ENCODE measurements at places on chromosomes 13 and 19. TPM values are rescaled to one million over a fixed set of nuclear protein-coding genes. Genes with fewer than 3 reads are reported as not detected.

The TMPRSS9 gene
- total RNA-seq = not detected

The ZNF837 gene
- 1.5 TPM for total RNA-seq

The GAPDHS gene
- total RNA-seq = not detected

The PSG6 gene
- not detected for total RNA-seq

The PDX1 gene
- total RNA-seq = not detected

The LILRA1 gene
- not detected for total RNA-seq

The DCLK1 gene
- total RNA-seq = not detected

The ATP7B gene
- total RNA-seq = 0.29 TPM

The TMEM150B gene
- total RNA-seq = not detected

The CKM gene
- not detected for total RNA-seq

The ZNF626 gene
- total RNA-seq = 7.0 TPM

The EPSTI1 gene
- total RNA-seq = 68.1 TPM

GRCh38 chr13:79997244-79997643 lies 343.7 kb downstream of the SPRY2 start:
- no peaks in the 10 kb centered on the region for H3K36me3 ChIP-seq
- H3K27ac ChIP-seq = no peak overlapping the region
- H3K4me3 ChIP-seq = no peak overlapping the region
- DNase-seq = no peak
- H3K4me1 ChIP-seq = no peaks in the 10 kb centered on the region

- H3K27me3 ChIP-seq = no peaks in the 10 kb centered on the region
- no peak for DNase-seq
- no peak overlapping the region for H3K27ac ChIP-seq
- H3K36me3 ChIP-seq = no peaks in the 10 kb centered on the region
Observed at GRCh38 chr13:72194523-72194922, 327.5 kb upstream of the DACH1 start.

DNA sequence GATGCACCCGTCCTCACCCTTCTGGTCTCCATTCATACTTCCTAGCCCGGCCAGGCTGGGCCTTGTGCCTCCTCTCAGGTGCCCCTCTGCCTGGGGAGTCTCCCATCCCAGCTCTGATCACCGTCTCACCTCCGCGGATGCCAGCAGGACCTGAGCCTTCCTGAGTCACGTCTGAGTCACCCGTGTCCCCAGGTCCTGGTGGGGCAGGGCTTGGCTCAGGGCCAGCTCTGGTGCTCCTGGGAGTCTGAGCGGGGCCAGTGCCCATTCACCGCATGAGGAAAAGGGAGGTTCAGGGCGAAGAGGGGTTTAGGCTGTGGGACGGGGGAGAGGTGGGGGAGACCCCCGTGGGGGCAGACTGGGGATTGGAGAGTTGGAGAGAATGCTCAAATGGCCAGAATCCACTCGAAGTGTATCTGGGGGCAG lies 593 bp downstream of the ATP8B3 start:
- H3K36me3 ChIP-seq = peaks cover 5% of the 10 kb centered on the region
- peak overlapping the region; percentile 73 for H3K27ac ChIP-seq
- DNase-seq = peak; percentile 45

DNA sequence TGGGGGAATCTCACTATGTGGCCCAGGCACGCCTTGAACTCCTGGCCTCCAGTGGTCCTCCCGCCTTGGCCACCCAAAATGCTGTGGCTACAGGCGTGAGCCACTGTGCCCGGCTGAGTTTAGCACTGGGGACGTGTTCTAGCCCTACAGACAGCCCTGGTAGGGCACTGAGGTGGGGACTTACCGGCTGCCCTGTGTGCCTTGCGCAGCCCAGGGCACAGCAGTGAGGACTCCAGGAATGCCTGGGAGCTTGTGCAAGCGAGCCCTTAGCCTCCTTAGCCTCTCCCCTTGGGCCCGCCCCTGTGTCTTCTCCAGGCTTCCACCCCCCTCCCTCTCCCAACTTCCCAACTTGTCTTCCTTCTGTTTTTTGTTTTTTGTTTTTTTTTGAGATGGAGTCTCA lies 21.0 kb downstream of the CCNE1 start:
- no peaks in the 10 kb centered on the region for H3K27me3 ChIP-seq
- H3K27ac ChIP-seq = peak overlapping the region; percentile 60
- no peaks in the 10 kb centered on the region for H3K36me3 ChIP-seq
- no peak overlapping the region for H3K4me3 ChIP-seq
- peaks cover 66% of the 10 kb centered on the region for H3K4me1 ChIP-seq
- no peak for DNase-seq

- H3K4me1 ChIP-seq = no peaks in the 10 kb centered on the region
- no peaks in the 10 kb centered on the region for H3K27me3 ChIP-seq
- H3K27ac ChIP-seq = no peak overlapping the region
- no peak overlapping the region for H3K4me3 ChIP-seq
- no peaks in the 10 kb centered on the region for H3K36me3 ChIP-seq
Observed at GRCh38 chr13:100835695-100836094, 161.1 kb upstream of the TMTC4 start.

GRCh38 chr13:20891768-20892167 lies 10.8 kb downstream of the XPO4 start:
- H3K27me3 ChIP-seq = no peaks in the 10 kb centered on the region
- peaks cover 17% of the 10 kb centered on the region for H3K4me1 ChIP-seq
- DNase-seq = peak; percentile 27
- peaks cover 7% of the 10 kb centered on the region for H3K36me3 ChIP-seq
- no peak overlapping the region for H3K4me3 ChIP-seq

GRCh38 chr13:50991579-50992521 lies 82.3 kb downstream of the RNASEH2B start:
- peak overlapping the region; percentile 69 for H3K27ac ChIP-seq
- H3K36me3 ChIP-seq = peaks cover 2% of the 10 kb centered on the region
- peak overlapping the region; percentile 34 for H3K4me3 ChIP-seq

GRCh38 chr19:31144075-31144870 lies 205.0 kb downstream of the TSHZ3 start:
- H3K27me3 ChIP-seq = no peaks in the 10 kb centered on the region
- H3K27ac ChIP-seq = no peak overlapping the region
- no peaks in the 10 kb centered on the region for H3K36me3 ChIP-seq
- H3K4me1 ChIP-seq = no peaks in the 10 kb centered on the region

DNA sequence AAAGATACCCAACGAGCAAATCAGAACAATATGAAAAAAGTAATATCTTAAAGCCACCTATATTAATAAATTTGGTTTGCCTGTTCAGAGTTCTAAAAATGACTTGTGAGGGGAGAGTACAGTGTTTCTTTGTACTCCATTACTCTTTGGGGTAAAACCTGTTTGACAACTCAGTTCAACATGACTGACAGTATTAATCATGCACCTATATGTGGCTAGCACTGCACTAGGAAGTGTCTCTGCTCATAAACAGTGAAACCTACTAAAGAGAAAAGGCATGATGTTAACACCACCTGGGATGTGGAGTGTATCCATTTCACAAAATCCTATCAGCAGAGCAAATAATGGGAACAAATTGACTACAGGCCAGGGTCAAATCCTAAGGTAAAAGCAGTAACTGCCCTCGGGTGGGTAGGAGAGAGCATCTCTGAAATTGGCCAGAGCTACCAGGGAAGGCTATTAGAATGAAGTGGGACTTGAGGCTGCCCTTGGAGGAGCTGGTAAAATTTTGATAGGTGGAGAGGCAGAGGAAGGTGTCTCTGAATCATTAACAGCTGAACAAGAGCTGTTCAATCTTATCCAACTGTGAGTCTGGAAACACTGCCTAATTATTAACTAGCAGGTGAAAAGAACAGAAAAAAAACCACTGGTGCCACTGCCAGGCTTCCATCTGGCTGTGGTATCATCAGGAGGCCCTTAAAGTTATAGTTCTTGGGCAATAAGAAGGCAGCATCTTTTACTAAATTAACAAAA lies 365.1 kb downstream of the DNAJC15 start:
- no peaks in the 10 kb centered on the region for H3K4me1 ChIP-seq
- peaks cover 4% of the 10 kb centered on the region for H3K27me3 ChIP-seq
- H3K36me3 ChIP-seq = no peaks in the 10 kb centered on the region
- H3K27ac ChIP-seq = no peak overlapping the region
- no peak overlapping the region for H3K4me3 ChIP-seq

DNA sequence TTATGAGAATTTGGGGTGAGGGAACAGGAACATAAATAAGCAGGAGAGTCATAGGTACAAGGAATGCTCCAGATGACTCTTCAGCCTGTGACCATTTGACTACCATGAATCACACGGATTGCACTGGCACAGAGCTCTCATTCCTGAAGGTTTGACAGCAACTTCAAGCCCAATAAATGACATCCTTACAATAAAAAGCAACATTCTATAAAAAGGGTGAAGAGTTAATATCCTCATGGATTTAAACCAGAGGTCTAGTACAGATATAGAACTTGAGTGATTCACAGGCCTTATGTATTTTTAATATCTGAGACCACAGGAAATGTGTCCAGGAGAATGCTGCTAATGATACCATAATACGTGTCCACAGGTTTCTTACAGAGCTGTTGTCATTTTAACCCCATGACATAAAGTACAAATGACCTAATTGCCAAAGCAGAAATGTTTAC lies 158.1 kb downstream of the IRS2 start:
- H3K27me3 ChIP-seq = peaks cover 8% of the 10 kb centered on the region
- no peaks in the 10 kb centered on the region for H3K36me3 ChIP-seq
- no peak for DNase-seq
- no peaks in the 10 kb centered on the region for H3K4me1 ChIP-seq
- H3K4me3 ChIP-seq = no peak overlapping the region
- H3K27ac ChIP-seq = no peak overlapping the region

DNA sequence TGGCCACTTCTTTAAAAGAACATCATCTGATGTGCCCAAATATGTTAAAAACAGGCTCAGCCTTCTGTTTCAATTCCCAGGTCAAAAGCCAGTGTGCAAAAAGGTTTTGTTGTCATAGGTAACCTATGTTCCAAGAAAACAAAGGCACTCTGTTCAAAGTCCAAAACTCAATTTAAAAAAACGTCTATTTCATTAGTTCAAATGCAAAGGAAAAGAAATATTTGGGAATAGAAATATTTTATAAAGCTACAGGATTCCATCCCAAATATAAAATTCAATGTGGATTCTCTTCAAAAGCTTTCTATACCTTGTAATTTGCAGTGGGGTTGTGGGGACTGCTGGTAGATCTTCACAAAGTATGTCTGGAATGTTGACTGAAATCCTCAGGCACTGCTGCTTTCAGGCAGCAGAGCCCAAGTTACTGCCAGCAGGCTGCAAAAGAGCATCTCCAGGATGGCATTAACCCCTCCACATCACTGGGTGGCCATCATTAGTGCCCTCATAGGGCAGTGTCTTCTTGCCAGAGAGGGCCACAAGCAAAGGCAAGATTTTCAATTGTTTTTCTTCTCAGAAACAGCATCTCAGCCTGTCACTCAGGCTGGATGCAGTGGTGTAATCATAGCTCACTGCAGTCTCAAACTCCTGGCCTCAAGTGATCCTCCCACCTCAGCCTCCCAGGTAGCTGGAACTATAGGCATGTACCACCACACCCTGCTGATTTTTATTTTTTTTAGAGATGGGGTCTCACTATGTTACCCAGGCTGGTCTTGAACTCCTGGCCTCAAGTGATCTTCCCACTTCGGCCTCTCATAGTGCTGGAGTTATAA lies 22.8 kb upstream of the STK24 start:
- no peak overlapping the region for H3K27ac ChIP-seq
- DNase-seq = no peak
- no peaks in the 10 kb centered on the region for H3K36me3 ChIP-seq
- peaks cover 10% of the 10 kb centered on the region for H3K27me3 ChIP-seq
- H3K4me1 ChIP-seq = peaks cover 9% of the 10 kb centered on the region

DNA sequence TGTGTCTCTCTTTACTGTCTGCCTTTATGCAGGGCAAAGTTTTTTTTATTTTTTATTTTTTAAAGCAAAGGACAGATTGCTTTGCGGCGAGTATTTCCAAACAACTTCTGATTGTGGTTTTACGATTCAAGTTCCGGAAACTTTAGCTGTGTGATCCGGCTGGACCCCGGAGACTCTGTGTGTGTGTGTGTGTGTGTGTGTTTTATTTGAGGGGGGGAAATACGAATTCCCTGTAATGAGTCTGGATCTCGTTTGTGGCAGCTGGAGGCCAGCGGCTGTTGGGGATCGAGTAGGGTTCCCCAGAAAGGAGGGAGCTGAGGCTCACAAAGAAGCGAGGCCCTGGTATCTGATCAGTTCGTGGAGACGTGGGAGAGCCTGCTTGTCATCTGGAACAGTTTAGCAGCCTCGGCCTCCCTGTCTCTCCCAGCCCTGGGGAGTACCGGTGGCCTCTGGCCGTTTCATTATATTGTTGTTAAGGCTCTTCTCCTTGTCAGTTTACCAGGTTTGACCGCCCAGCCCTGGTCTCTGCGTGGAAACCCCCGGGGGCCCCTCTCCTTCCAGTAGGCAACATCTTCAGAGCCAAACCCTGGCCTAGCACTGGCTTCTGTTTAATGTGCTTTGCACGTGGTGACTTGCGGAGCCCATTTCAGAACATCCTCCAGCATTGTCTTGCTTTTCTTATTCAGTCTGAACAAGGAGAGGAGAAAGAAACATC lies 1.3 kb downstream of the FARP1 start:
- DNase-seq = no peak
- H3K4me3 ChIP-seq = peak overlapping the region; percentile 50
- peaks cover 55% of the 10 kb centered on the region for H3K27me3 ChIP-seq
- H3K4me1 ChIP-seq = peaks cover 12% of the 10 kb centered on the region
- peak overlapping the region; percentile 55 for H3K27ac ChIP-seq
- H3K36me3 ChIP-seq = no peaks in the 10 kb centered on the region

DNA sequence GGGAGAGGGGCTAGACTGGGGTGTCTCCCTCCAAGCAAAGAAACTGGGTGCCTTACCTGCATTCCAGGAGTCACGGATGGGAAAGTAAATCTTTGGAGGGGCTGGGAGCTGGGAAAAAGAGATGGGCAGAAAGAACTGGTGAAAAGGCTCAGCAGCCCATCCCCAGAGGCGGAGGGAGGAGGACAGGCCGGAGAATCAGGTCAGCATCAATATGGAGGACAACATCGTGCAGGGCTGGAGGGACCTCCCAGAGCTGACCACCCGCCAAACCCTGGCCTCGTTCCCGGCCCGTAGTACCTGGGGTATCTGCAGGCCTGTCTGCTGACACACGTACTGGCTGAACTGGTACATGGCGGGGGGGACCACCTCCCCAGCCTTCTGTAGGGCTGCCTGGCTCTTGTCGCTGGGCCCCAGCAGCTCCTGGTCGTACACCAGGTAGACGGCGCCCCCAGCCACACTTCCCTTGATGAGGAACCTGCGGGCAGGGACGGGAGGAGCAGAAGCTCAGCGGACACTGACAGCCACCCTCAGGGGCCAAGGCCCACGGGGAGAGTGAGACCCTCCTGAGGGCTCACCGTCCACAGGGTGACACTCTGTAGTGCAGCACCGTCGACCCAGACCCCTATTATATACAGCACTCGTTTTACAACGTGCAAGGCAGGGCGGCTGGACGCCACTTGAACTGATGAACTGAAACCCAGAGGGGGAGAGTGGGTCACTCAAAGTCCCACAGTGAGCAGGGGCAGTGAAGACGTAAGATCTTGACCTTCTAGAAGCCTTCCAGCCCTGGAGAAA lies 830 bp downstream of the MICOS13 start:
- H3K27ac ChIP-seq = peak overlapping the region; percentile 98
- peaks cover 4% of the 10 kb centered on the region for H3K36me3 ChIP-seq
- DNase-seq = no peak

GRCh38 chr13:107375701-107376340 lies 807.9 kb upstream of the ARGLU1 start:
- H3K27me3 ChIP-seq = no peaks in the 10 kb centered on the region
- H3K27ac ChIP-seq = no peak overlapping the region
- DNase-seq = no peak
- H3K4me3 ChIP-seq = no peak overlapping the region
- H3K36me3 ChIP-seq = no peaks in the 10 kb centered on the region
- H3K4me1 ChIP-seq = no peaks in the 10 kb centered on the region

- no peak overlapping the region for H3K4me3 ChIP-seq
- no peak overlapping the region for H3K27ac ChIP-seq
- DNase-seq = no peak
- no peaks in the 10 kb centered on the region for H3K4me1 ChIP-seq
Observed at GRCh38 chr13:37640499-37640898, 41.9 kb upstream of the POSTN start.

GRCh38 chr13:107721125-107721869 lies 494.0 kb downstream of the LIG4 start:
- no peak overlapping the region for H3K4me3 ChIP-seq
- no peaks in the 10 kb centered on the region for H3K36me3 ChIP-seq
- no peak overlapping the region for H3K27ac ChIP-seq
- H3K4me1 ChIP-seq = no peaks in the 10 kb centered on the region
- no peak for DNase-seq
